ENCODE measurements at places on chromosomes 1 and 21.

DNA sequence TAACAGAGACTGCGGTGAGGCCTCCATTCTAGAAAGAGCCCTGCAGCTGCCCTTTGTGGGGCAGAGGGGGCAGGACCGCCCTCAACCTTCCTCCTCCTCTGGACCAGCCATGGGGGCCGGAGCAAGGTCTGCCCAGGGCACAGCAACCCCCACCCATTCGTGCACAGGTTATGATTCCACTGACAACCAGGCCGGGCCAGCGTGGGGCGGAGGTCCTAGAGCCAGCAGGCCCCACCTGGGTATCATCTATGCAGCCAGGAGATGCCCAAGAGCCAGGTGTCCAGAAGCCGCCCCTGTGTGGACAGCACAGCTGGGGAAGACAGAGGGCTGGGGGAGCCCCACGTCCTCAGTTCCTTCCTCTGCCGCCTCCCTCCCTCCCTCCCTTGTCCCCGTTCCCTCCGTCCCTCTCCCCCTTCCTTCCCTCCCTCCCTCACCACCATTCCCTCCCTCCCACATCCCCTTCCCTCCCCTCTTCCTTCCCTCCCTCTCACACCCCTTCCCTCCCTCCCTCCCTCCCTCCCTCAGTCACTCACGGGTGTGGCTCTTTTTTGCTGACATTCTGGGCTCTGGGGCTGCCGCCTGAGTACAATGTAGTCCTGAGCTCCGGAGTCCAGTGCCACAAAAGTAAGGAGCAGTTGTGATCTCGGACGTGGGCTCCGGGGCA is 12.3 kb downstream of the RNF223 start:
- no peak for DNase-seq

GRCh38 chr1:77543822-77544448 is 138.5 kb downstream of the ZZZ3 start:
- DNase-seq, result no peak

DNA sequence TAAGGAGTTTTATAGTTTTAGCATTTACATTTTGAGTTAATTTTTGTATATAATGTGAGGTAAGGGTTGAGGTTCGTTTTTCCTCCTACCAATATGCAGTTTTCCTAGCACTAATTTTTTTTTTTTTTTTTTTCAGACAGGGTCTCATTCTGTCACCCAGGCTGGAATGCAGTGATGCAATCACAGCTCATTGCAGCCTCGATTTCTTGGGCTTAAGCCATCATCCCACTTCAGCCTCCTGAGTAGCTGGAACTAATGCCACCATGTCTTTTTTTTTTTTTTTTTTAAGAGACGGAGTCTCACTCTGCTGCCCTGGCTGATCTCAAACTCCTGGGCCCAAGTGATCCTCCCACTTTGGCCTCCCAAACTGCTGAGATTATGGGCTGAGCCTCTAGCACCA is 2.5 kb upstream of the UBASH3A start:
- no peak for DNase-seq

DNA sequence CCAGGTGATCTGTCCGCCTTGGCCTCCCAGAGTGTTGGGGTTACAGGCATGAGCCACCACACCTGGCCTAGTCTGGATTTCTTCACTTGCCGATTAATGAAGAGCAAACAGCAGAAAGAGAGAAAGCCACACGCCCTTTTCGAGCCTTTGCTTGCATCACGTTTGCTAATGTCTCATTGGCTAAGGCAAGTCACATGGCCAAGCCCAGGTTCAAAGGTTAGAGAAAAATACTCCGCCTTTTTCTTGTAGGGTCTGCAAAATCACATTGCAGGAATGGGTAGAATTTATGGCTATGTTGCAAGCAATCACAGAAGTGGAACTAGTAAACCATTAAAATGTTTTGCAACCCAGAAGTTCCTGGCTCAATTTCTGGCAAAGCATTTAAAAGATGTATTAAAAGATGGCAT is 26.8 kb upstream of the BACH1 start:
- no peak for DNase-seq

DNA sequence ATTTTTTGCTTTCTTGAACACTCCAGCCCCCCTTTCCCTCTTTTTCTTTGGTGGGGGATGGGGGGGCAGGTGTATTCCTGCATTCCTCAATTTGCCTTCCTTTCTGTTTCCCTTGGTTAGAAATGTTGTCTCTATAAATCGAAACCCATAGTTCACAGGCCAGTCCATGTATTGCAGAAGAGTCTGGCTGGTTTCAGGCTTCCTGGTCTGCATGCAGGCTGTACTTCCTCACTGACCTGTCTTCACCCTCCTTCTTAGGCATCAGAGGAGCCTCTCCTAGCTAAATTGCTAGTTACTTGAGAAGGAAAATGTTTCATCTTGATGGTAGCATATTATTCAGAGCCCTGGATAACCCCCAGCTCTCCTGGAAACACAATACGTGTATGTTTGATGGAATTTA is 140.0 kb downstream of the SPATA46 start:
- DNase-seq, result no peak

DNA sequence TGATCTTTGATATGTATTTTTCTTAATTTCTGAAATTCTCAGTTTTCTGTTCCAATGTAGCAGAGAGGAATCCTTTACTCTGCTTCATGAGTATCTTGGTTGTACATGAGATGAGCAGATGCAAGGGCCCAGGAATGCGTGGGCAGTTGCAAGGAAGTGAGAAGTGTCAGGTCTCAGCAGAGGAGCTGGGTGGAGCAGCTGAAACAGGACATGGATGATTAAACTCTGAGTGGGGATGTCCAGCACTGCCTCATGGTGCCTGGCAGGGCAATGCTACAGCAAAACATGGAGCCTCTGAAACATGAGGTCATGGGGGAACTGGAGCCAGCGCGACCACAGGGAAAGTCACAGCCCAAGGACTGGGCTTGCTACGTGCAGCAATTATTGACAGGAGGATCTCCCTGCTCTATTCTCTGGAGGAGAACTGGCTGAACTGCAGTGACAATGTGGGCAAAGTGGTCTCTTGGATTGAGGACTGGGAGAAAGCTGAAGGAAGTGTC is 48.4 kb downstream of the COLGALT2 start:
- DNase-seq, result no peak

- no peak for DNase-seq
Observed at GRCh38 chr1:56968878-56969495, 3.2 kb upstream of the C8B start.

DNA sequence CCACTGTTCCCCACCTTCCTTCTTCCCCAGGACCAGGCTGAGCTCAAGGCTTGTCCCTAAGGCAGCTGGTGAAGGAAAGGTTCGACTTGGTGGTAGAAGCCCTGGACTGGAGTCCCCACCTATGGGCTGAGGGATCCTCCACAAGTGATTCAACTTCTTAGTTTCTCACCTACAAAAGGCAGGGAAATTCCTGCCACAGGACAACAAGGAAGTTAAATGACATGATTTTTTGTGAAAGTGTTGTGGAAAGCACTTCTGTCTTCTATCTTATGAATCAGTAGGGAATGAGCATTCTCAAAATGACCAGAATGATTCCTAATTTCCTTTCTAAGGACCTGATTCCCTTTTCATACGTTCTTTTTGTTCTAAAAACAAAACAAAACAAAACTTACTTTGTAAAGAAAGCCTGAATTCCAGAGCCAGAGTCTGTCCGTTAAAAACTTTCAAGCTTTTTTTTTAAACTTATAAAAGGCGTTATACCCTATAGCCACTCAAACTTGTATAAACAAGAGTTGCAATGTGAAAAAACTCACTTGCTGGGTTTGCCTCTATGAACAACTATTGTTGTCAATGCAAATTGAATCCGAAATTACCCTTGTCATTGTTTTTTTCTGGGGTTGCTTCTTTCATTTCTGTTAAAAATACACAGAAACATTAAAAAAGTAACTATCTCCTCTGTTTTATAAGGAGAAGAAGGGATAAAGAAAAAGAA is 12.2 kb downstream of the KCNJ15 start:
- DNase-seq, result no peak

DNA sequence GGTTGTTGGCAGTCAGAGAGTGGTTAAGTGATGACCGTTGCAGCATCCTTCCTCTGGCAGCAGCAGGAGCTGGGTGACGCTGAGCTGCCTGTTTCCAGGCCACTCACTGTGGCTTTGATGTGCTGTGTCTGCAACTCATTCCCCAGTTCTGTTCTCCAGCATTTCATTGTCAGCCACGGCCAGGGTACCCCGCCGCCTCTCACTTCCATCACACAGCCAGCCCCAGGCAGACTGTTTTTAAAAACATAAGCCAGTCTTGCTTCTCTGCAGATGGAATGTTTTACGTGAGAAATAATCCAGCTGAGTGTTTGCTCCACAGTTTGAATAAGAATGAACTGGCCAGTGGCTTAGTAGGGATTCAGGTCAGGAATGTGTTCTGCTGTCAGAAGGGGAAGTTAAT is 21.5 kb upstream of the ST6GALNAC3 start:
- no peak for DNase-seq

- no peak for DNase-seq
Observed at GRCh38 chr21:25501996-25502665, 105.2 kb downstream of the MRPL39 start.

DNA sequence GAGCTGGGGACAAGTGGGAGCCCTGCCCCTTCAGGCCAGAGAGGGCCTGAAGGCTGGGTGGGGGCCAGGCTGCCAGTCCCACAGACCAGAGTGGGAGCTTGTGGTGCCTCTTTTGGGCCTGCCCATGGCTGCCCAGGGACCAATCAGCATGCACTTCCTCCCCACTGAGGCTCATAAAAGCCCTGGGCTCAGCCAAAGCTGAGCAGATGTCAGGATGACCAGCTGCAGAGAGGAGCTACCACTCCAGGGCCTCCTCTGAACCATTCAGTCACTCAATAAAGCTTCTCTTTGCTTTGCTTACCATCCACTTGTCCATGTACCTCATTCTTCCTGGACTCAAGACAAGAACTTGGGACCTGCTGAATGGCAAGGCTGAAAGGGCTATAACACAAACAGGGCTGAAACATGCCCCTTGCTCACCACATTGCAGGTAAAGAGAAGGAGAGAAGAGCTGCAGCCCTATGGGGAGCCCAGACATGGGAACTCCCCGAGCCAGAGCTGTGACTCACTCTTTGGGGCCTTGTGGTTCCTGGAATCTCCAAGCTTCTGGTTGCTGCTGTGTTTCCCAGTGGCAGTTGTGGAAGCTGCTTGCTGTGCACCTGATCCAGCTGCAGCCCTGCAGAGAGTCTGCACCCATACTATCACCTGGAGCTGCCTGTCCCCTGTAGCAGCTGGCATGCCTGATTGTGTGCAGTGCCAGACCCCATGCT is 82.0 kb downstream of the OLFML3 start:
- DNase-seq, result no peak

- no peak for DNase-seq
Observed at GRCh38 chr1:93352376-93352775, 6.7 kb downstream of the DR1 start.

DNA sequence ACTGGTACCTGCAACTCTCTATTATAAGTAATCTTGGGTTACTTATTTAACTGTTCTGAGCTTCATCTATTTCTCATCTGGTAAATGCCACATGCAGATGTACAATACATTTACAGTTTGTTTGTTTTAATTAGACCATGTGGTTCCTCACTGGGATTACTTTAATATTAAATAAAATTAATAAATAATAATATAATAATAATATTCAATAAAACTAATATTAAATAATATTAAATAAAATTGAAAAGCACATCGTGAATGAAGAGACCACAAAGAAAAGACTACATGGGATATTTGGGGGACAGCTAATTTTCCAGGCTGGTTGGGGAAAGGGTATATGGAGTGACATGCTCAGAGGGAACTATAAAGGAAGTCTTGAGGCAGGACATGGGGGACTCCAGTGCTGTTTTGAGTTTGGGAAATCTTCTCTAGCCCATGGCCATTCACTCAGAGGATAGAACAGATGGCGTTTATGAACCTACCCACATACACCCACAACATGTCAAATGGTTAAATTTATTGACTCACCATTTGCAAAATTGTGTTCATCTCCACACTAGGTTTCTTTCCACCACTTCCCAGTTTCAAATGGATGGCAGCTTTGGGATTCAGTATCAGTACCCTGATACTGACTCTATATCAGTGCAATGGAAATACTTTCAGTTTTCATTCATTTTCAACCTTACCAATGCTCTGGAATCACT is 25.6 kb downstream of the DIRAS3 start:
- no peak for DNase-seq

GRCh38 chr1:208177656-208178055 is 66.5 kb downstream of the PLXNA2 start:
- DNase-seq, result no peak

GRCh38 chr1:10794724-10795275 is 1.6 kb downstream of the CASZ1 start:
- DNase-seq, result no peak

DNA sequence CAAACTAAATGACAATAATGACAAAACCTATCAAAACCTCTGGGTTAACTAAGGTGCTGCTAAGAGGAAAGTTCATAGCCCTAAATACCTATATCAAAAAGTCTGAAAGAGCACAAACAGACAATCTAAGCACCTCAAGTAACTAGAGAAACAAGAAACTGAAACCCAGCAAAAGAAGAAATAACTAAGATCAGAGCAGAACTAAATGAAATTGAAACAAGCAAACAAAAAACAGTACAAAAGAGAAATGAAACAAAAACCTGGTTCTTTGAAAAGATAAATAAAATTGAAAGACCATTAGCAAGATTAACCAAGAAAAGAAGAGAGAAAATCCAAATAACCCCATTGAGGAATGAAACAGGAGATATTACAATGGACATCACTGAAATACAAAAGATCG is 44.8 kb upstream of the KIAA0040 start:
- DNase-seq, result no peak

- DNase-seq, result no peak
Observed at GRCh38 chr1:232890340-232890943, 60.0 kb upstream of the NTPCR start.

- DNase-seq, result peak; percentile 4
Observed at GRCh38 chr21:41112740-41113692, 54.9 kb upstream of the BACE2 start.

DNA sequence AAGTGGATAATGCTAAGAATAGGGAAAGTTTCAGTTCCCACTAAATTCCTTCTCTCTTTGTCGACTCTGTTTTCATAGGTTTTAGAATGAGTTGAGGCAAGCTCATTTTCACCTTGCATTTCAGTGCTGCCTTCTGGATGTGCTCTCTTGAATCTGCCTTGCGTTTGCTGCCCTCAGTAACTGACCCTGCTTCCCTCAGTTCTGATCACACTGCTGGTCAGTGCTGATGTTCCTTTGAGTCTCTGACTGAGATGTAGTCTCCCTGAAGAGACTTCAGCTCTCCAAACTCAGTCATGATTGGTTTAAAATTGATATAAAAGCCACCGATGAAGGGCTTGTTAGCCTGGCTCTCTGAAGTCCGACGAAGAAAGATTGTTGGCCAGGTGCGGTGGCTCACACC is 25.2 kb upstream of the HMGN1 start:
- no peak for DNase-seq
